ENCODE measurements at places on chromosomes 4 and X.

DNA sequence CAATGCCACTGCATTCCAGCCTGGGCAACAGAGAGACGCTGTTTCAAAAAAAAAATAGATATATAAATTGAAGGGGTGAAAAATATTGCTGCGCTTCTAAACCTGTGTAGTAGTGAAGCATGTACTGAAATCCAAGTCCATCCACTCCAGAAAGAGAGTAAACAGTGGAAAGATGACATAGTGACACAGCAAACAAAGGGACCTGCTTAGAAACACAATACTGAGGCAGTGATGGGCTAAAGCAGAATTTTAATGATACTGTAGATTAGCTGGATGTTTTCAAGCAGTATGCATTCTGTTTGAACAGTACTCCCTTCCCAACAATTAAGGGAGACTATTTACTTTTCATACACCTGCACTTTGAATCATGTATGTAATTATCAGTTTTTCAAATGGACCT lies 42.5 kb downstream of the TFDP3 start:
- DNase-seq, result no peak

DNA sequence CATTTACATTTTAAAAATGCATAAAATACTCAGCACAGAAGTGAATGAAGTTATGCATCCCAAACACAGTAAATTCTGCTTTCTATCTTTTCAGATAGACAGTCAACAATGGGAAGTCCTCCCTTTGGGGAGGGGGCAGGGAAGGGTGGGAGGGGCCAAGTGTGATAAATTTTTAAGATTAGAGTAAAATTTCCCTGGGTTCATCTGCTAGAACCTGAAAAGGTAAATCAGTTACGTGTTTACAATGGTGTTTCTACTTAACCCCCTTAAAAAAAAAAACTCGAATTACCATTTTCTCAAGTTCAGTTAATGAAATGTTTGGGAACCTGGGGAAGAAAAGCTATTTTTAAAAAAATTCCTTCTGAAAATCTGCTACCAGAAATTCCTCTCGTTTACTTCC lies 9.1 kb downstream of the PITX2 start:
- no peak for DNase-seq

- DNase-seq, result no peak
Observed at GRCh38 chrX:147884958-147885357, 26.8 kb upstream of the FMR1 start.

DNA sequence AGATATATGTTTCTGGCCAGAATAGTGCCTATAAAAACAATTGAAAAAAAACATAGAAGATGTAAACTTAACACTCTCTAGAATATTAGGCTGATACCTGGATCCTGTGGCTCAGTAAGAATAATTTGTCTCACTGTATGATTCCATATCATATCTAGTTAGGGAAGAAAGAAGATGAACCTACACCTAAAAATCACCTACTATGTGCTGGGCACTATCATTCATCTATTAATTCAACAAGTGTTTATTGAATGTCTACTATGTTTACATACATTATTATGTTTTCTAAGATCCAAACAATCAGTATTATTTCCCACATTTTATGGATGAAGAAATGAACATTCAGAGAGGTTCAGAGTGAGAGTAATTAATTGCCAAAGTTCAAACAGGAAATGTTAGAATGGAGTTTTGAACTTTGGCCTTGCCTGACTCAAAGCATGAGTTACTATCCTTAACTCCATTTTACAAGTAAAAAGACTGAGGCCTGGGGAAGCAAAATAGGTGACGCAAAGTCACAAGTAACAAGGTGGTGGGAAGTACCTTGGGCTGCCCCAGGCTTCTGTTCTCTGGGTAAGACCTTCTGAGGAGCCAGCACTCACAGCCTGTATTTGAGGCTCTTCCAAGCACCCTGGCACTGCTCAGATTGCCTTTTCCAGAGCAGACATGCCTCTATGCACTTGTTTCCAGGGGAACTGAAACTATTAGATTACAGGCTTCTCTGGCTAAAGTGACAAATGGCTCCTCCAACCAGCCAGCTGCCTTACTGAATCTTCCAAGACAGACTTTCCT lies 111.1 kb upstream of the ACSL4 start:
- no peak for DNase-seq

GRCh38 chr4:82776925-82777542 lies 21.6 kb downstream of the SCD5 start:
- no peak for DNase-seq

DNA sequence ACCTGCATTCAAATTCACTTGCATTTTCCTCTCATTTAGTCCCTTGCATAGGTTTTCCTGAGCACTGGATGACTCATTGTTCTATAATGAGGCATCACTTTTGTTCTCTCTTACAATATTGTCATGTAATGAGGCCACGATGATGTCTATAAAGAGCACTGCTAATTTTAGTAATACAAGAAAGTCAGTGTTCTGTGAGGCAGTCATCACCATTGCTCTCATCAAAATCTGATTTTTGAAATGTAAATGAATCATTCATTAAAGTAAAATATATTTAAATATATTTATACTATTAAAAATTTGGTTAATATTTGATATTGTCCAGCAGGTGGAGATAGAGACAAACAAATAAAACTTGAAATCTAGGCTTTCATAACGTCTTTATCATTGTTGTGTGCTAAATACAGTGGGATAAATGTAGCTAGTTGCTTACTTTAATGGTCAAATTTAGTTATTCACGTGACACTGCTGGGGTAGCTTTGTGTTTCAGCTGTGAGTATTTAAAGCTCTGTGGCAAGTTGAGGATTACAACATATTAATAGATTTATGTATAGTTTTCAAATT lies 15.4 kb downstream of the HMGB2 start:
- no peak for DNase-seq

DNA sequence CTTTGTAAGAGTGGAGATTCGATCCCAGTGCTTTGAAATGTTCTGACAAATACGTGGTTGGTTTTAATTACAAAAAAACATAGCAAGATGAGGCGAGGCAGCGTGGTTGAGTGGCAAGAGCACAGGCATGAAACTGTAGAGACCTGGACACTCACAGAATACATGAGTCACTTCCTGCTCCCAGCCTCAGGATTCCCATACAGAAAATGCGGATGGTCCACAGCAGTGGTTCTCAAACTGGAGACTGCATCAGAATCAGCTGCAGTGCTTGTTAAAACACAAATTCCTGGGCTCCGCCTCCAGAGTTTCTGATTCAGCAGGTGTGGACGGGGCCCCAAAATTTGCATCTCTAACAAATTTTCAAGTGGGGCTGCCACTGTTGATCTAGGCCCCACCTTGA lies 10.1 kb downstream of the OTOP1 start:
- no peak for DNase-seq

DNA sequence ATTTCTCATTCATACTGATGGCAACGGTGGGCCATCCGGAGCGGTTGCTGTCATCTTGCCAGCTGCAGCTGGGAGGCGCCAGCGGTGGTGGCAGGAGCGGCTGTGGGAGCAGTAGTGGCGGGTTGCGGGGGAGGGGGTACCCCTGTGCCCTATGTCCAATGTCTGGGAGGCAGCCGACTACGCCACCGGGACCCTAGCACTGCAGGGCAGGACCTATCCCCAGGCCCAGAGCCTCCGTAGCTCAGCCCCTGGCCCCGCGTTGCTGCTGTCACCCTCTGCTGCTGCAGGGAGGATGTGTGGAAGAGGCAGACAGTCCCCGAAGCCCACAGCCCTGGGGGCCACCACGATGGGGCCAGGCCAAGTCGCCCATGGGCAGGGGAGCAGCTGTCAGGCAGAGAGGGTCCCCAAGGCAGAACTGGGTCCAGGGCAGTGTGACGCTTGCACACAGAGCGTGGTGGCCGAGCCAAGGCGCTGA lies 10.0 kb upstream of the SPP1 start:
- DNase-seq, result no peak

DNA sequence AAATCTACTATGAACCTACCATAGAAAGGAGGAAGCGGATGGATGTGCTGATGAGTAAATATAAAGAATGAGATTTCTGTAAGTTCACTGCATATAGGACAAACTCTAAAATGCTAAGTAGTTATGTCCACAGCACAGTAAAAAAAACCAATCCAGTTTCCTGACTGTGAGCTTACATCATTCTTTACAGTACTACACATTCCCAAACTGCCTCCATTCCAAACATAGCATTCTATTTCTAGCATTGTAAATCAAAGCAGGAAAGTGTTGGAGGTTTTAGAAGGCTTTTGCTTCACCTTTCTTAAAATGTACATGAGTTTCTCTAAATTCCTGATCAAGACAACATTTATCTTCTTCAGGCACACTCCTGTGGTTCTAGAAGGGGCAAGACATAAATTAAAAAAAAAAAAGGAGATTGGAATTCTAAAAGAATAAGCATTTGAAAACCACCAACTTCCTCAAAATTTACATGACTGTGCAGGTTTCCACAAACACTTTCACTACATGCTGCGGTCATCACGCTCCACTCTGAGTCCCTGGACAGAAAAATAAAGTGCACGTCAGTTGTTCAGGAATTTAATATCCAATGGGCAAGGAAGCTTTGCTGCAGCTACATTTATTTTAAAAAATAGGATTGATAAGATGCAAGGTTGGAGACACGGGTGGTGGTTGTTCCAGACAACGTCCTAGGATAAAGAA lies 297.6 kb upstream of the STS start:
- no peak for DNase-seq

DNA sequence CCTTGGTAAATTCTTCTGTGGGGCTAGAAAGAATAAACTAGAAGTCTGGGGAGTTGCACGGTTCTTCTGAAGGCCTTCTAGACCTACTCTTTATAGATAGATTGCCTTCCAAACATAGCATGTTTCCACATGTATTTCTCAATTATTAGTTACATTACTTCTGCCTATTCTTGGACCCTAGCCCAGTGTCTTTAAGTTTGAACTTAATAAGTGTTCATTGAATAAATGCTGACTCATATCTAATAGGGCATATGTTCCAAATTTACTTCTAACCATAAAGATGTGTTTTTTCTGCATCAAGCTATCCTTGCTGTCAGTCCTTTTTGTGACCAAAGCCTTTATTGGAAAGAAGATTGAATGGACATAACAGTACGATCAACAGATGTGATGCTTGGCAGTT lies 503.6 kb upstream of the ZFP42 start:
- no peak for DNase-seq

GRCh38 chr4:10853196-10853595 lies 168.6 kb upstream of the CLNK start:
- no peak for DNase-seq

DNA sequence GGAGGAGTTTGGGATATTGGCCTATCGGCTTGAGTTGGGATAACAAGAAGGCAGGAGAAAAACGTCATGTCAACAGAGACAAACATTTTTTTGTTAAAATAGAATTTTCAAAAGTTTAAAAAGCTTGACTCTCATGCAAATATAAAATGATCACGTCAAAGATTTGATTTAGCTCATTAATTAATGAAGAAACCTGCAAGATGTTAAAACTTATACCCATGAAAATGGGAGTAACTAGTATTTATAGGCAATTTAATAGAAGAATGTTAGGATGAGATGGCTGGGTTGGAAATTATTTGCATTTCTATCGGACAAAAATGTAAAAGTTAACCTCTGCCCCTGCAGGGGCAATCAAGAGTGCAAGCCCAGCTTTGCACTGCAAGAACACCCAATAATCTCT lies 184.6 kb upstream of the BCOR start:
- no peak for DNase-seq

- no peak for DNase-seq
Observed at GRCh38 chrX:19410259-19410658, 66.5 kb downstream of the PDHA1 start.

DNA sequence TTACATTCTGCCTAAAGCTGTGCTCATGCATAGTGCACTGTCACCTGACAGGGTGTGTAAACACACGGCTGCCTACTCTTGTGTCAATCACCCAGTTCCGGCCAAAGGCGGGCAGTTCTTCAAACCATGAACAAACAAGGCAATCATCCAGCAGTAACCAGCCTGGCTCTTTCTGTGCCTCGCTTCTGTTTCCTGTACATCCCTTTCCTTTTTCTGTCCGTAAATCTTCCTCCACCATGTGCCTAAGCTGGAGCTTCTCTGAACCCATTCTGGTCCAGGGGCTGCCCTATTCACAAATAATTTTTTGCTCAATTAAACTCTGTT lies 60.8 kb upstream of the CBR4 start:
- no peak for DNase-seq

- no peak for DNase-seq
Observed at GRCh38 chr4:113908829-113909228, 70.6 kb downstream of the ARSJ start.

- DNase-seq, result no peak
Observed at GRCh38 chr4:124753941-124754581, 41.5 kb upstream of the ANKRD50 start.

DNA sequence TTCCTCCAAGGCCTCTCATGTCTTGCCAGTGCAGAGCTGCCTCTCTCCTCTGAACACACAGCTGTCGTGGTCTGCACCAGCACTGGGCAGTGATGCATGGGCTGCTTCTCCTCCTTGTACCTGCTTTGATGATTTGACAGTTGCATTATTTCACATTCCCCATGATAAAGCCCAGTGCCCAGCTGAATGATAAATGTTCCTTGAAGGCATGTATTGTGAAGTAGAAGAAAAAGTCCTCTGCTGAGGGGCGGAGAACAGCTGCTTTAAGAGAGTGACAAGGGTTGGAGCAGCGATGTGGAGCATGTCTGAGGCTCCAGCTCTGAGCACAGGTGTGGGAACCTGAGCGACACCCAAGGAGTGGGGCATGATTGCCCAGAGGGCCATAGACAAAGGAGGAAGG lies 21.1 kb upstream of the TRIM2 start:
- DNase-seq, result no peak

Measured in stimulated activated CD4-positive, alpha-beta T cell treated with anti-CD3 and anti-CD28 coated beads, Interleukin-12 subunit alpha, Interleukin-12 subunit beta, amount 100 ng/mL, for 48 hours (primary cell).